ENCODE measurements at places on chromosomes 6 and 20.
A peak's percentile ranks its signal among the peaks of the same experiment; 100 is the strongest.

DNA sequence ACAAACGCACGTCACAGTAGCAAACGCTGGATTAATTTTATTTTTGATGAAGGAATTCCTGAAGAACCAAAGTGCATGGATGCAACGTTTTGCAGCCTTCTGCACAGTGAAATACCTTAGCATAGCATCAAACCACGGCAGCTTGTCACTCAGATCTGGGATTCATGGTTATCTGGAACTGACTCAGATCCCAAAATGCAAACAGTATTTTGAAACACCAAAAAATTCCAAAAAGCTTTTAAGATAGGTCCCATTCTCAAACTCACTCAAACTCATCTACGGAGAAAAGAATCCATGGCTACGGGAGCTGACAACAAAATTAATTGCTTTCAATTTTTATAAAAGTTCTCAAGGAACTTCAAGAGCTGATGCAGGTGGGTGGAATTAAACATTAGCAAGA, 116.2 kb upstream of the SALL4 start:
- DNase-seq, result no peak

DNA sequence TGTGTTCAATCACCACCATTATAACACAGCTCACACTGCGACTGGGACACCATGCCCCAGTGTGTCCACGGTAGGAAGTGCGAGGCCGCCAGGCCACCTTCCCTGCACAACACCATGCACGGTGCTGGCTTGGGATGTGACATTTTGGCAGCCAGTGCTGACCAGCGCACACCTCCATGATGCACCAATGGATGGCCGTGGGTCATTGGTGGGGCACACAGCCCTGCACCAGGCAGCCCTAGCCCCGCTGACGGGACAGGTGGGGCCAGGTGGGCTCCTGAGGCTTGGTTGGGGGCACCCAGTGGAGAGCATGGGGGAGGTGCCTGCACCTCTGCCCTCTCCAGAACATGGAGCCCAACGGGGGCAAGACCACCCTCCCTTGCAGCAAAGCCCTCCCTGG, 18.2 kb upstream of the FRMD1 start:
- DNase-seq, result no peak

GRCh38 chr20:24764027-24764793, 184.9 kb upstream of the CST7 start:
- DNase-seq, result no peak

DNA sequence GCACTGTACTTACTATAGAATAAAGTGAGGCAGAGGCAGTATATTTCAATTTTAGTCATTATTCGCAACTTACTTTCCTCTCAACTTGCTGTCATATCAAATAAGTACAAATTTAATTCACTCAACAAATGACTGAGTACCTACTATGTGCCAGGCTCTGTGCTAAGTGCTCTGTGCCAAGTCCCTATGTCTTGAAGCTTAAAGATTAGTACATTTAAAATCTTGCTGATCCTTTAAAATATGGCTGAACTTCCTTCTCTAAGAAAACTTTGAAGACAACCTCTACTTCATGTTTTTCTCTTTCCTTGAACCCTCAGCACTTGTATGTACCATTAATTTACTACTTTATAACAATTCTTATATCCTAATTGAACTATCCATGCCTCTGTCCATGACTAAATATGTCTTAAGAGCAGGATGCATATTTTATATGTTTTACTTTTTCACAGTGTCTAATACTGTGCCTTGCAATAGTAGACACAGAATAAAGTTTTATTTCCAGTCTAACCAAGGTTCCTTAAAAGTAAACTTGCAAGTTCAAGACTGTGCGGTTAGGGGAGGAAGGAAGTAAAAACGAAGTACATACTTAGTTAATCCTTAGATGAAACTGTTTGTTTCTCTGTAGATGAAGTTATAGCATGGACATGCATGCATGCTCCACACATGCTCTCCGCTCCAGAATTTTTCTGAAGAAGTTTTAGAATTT, 10.0 kb upstream of the LATS1 start:
- no peak for DNase-seq

- no peak for DNase-seq
Measured at GRCh38 chr6:102387326-102388033, 994.0 kb downstream of the GRIK2 start.

DNA sequence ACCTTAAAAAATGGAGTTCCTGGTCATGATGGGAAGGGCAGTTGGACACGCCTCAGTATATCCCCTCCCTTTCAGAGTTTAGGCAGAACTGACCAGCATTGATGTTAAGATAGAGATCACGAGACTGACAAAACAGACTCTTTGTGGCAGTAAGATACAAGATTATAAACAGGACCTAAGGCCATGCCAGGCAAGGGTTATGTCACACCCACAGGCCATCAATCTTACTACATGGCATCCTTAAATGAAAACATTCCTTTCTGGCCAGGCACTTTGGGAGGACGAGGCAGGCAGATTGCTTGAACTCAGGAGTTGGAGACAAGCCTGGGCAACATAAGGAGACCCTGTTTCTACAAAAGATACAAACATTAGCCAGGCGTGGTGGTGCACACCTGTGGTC, 129.3 kb upstream of the MLN start:
- DNase-seq, result no peak

- no peak for DNase-seq
Measured at GRCh38 chr20:56592817-56593216, 36.3 kb upstream of the TFAP2C start.

- DNase-seq, result no peak
Measured at GRCh38 chr20:41531518-41532275, 86.5 kb downstream of the CHD6 start.

DNA sequence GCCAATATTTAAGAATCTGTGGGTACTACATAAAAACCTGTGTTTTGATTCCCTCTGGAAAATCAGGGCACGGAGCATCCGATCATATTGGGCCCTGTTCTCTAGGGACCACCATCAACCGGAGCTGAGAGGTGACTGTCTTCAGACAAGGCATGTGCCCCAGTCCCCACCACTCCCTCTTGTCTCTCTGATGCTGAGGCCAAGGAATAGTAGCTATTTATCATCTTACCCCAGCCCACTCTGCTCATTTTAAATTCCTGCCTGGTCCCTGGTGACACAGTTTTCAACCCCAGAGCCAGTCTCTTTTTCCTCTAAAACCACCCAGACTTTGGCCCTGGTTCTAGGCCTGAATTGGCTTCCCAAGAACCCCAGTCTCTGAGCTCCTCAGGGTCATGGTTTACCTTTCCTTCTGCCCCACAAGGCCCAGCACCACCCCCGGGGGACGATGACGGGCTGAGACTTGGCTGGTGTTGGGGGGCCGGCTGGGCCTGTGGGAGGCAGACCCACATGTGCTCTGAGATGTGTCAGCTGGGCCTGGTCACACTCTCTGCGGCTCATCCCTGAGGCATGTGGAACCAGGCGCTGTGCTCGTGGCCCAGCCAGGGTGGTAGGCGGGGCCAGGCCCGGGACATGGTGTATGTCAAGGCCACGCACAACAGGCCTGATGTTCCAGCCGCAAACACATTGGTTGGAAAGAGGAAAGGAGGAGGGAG, 114.4 kb downstream of the CEBPB start:
- peak; percentile 99 for DNase-seq

- peak; percentile 87 for DNase-seq
Measured at GRCh38 chr6:113833537-113833936, 23.6 kb upstream of the MARCKS start.

DNA sequence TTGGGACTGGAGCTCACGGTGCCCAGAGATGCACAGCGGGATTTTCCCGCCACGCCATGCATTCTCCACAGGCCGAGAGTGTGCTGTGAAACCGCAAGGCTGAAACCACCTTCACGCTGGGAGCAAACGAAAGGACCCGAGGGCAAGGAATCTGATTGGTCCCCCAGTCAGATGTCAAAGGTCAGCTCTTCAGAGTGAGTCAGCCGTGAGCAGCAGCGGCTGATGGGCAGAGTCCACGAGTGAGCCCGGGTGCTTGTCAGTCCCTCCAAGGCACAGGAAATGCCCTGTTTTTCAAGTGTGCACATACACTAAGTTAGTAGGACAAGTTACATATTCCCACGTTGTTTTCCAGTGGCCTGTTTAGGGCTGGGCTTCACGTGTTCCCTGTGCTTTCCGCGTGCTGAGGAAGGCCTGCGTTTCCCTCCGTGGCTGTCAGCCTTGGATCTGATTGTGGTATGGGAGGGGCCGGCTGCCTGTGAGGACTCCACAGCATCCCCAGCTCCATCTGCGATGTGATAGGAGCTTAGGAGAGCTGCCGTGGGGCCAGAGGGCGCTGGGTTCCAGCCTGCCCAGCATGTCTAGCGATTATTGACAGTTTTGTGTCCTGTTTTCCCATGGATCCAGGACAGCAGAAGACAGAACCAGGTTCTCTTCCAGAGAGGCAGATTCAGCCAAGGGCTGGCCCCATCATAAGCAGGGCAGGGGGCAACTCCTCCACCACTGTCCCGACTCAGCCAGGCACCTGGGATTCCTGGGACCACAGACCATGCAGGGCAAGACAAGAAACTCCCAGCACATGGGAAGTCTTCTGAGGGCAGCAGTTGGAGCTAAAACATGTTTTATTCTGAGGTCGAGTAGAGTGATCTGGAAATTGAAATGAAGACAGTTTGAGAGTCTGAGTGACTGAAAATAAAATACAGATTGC, 38.2 kb upstream of the FRMD1 start:
- no peak for DNase-seq

- no peak for DNase-seq
Measured at GRCh38 chr6:121000381-121000780, 333.9 kb downstream of the TBC1D32 start.

DNA sequence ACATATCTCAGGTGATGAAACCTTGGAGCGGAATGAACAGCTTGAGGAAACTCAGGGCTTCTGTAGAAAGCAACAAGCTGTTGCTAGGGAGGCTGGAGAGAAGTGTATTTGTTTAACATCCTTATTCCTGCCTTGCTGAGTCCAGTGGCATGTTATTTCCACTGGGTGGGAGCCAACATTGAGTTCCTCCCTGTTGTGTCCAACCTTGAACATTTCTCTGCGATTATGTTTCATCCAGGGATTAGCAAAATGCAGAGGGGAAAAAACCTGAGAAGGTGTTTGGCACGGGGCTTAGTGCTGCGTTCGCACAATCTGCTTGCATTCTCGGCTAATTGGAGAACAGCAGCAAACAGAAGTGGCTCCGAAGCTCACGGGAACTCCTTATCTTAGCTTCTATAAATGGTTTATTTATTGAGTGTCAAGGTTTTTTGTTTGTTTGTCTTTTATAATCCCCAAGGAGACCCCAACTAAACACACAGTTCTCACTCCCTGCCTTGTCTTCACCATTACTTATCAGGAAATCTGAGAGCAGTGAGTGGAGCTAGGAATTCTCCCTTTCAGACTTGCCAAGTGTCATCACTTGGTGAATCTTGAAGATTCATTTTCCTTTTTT, 412.8 kb downstream of the CDC5L start:
- DNase-seq, result peak; percentile 71

DNA sequence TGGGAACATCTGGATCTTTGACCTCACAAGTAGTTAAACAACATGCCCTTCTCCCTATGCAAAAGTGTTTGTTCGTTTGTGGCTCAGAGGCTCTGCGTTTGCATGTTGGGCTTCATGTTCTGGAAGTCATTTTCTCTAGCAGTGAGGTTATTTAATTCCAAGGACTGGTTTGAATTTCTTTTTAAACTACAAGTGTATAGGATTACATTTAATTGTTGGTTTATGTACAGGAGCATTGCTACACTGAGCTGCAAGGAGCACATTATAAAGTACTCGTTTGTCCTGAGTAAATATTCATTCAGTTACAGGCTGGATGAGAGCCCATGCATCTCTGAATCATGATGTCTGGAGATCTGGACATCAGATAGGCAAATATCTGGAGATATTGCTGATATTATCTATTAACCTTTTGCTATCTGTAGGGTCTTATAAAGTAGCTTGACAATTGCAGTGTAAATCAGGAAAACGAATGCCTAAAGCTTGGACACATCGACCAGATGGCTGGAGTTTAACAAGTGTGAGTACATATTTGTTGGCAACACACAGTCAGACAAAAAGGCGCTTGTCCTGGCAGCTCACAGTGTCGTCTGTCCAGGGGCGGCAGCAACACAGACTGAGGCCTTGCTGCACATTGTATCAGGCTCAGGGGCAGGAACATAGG, 84.6 kb downstream of the PDE7B start:
- peak; percentile 60 for DNase-seq

DNA sequence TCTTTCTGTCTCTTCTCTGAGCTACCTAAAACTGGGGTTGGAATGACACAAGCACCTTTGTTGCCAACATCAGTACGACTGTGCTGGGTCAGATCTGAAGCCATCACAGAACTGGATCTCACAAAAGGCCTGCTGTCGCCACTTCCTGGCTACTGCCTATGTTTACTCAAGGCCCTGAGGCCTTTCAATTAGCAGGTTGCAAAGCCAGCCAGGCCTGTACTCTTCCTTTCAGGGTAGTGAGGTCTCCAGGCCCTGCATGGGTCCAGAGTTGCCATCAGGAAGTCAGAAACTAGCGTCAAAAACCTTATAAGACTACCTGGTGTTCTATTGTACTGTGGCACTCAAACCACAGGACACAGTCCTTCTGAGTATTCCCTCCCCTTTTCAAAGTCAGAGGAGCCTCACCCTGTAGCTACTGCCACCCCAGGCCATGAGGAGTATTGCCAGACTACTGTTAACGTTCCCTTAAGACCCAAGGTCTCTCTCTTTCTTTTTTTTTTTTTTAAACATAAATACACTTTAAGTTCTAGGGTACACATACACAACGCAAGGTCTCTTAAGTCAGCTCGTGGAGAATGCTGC, 937.4 kb upstream of the GJE1 start:
- no peak for DNase-seq

GRCh38 chr6:108697561-108698161, 136.9 kb downstream of the FOXO3 start:
- DNase-seq, result peak; percentile 28

- DNase-seq, result peak; percentile 51
Measured at GRCh38 chr6:143159001-143159400, 98.3 kb downstream of the AIG1 start.

- peak; percentile 63 for DNase-seq
Measured at GRCh38 chr6:77015350-77015749, 447.9 kb downstream of the HTR1B start.

DNA sequence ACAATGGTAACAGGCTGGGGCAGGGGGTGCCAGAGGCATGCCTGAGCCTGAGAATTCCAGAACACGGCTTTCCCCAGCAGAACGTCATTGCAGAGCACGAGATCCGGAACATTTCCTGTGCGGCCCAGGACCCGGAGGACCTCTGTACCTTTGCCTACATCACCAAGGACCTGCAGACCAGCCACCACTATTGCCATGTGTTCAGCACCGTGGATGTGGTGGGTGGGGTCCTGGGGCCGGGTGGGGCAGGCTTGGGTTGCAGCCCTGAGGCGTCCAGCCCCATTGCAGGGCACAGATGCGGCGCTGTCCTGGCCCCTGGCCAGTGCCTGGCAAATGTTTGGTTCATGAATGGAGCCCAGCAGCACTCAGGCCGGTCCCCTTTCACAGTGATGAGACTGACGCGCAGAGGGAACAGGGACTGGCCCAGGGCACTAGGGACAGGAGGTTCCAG, 57.1 kb downstream of the TCP11 start:
- DNase-seq, result no peak

All from AG10803 (cell line).